ENCODE measurements at places on chromosomes 13 and 19. TPM values are rescaled to one million over a fixed set of nuclear protein-coding genes. Genes with fewer than 3 reads are reported as not detected.

SPIB gene
- total RNA-seq, result not detected

ZSWIM4 gene
- total RNA-seq, result 6.7 TPM

ANGPTL8 gene
- total RNA-seq, result not detected

ZNF146 gene
- total RNA-seq, result 130 TPM

FCAR gene
- not detected for total RNA-seq

PLIN5 gene
- total RNA-seq, result not detected

LILRA1 gene
- total RNA-seq, result not detected

MCF2L gene
- total RNA-seq, result 8.0 TPM

RYR1 gene
- under 0.01 TPM for total RNA-seq

ZNF85 gene
- total RNA-seq, result 11.4 TPM

SHC2 gene
- total RNA-seq, result 3.3 TPM

METTL21C gene
- 1.8 TPM for total RNA-seq
